NCI-H1105 (cell line): ENCODE measurements at places on chromosomes 13 and 19.

- DNase-seq: no peak
These were observed 10.8 kb downstream of the CRYL1 start for GRCh38 chr13:20514866-20515265.

- no peak for DNase-seq
These were observed 20.5 kb downstream of the PAK4 start for GRCh38 chr19:39146091-39146490.

DNA sequence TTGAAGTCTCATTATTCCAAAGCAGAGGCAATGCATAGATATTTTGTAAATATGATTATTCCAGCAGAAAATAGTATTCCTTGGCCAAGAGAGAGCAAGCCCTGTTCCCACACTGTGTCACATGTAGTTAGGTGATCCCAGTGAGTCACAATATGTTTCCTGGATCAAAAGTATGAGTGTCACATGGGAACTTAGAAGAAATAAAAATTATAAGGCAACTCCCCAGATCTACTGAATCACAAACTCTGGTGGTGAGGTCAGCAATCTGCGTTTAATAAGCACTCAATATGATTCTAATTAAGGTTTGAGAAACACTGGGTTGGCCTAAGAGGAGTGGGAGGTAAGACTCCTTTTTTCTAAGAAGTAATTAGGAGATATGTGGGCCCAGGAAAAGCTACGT is 1504.5 kb upstream of the PCDH20 start:
- DNase-seq: no peak

DNA sequence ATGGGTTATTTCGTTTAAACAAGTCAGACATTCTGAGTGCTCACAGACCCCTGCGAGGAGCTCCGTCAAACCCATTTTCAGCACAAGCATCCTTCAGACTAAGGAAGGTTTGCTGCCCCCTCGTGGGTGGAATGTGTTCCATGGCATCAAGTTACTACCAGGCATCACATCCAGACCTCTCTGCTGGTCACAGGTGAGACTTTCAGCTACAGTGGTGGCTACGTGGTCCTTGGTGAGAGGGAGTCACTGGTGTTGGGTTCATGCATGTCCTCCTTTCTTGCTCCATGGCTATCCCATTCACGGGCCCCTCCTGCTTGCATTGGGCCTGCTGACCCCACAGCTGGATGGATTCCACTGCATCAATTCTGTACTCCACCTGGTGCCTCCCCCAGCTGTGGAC is 9.1 kb upstream of the LILRB5 start:
- peak; percentile 59 for DNase-seq

- no peak for DNase-seq
These were observed 82.7 kb downstream of the DLEU7 start for GRCh38 chr13:50760751-50761150.

- no peak for DNase-seq
These were observed 495 bp downstream of the LSR start for GRCh38 chr19:35249146-35249847.
